ENCODE measurements at places on chromosomes 5 and 9.

- H3K27me3 ChIP-seq: no peaks in the 10 kb centered on the region
- H3K27ac ChIP-seq: peak overlapping the region; percentile 29
- DNase-seq: peak; percentile 41
Observed at GRCh38 chr5:66717455-66718373, 121.5 kb downstream of the MAST4 start.

GRCh38 chr5:140042643-140043507 is at the start of gene NRG2:
NRG2 (minus strand) TSS chr5:140043299.
- H3K36me3 ChIP-seq: peaks cover 6% of the 10 kb centered on the region
- DNase-seq: peak; percentile 89
- H3K4me1 ChIP-seq: peaks cover 5% of the 10 kb centered on the region
- H3K27ac ChIP-seq: no peak within 1 kb of the TSS
- H3K27me3 ChIP-seq: peaks cover 21% of the 10 kb centered on the region
- peak within 1 kb of the TSS; percentile 87 for H3K4me3 ChIP-seq

- H3K4me3 ChIP-seq: no peak overlapping the region
- H3K4me1 ChIP-seq: no peaks in the 10 kb centered on the region
- no peaks in the 10 kb centered on the region for H3K27me3 ChIP-seq
- no peak overlapping the region for H3K27ac ChIP-seq
- H3K36me3 ChIP-seq: no peaks in the 10 kb centered on the region
Observed at GRCh38 chr5:95068289-95068910, 216.5 kb downstream of the MCTP1 start.

- H3K4me1 ChIP-seq: no peaks in the 10 kb centered on the region
- H3K27ac ChIP-seq: no peak overlapping the region
- peaks cover 6% of the 10 kb centered on the region for H3K27me3 ChIP-seq
- H3K4me3 ChIP-seq: no peak overlapping the region
Observed at GRCh38 chr5:170330568-170331054, 33.0 kb upstream of the LCP2 start.

DNA sequence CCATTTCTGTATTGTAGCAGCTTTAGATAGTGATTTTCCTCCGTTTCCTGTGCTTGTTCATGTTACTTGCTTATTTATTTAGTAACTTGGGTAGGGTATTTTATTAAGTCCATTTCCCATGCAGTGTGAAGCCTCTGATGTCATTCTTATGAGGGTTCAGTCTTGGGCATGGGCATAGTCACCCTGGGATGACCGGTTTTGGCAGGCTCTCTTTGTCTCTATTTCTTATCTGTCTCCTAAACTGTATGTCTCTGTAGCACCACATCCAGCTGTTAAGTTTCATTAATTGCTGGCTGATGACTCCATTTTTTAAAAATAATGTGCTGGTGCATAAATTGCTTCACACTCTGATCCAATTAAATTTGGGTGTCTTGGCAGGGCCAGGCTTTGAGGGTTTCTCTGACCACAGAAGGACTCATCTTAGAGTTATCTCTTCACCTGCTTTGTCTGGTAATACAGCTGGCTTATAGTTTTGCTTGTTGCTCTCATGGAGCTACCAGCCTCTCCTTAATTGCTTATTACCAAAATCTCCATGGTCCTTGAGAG is 173.3 kb upstream of the VLDLR start:
- DNase-seq: no peak
- H3K36me3 ChIP-seq: peaks cover 5% of the 10 kb centered on the region
- no peak overlapping the region for H3K27ac ChIP-seq
- no peaks in the 10 kb centered on the region for H3K27me3 ChIP-seq

- no peak overlapping the region for H3K4me3 ChIP-seq
- no peak overlapping the region for H3K27ac ChIP-seq
- DNase-seq: no peak
- H3K27me3 ChIP-seq: peaks cover 2% of the 10 kb centered on the region
Observed at GRCh38 chr5:62149879-62150278, 156.1 kb upstream of the KIF2A start.

DNA sequence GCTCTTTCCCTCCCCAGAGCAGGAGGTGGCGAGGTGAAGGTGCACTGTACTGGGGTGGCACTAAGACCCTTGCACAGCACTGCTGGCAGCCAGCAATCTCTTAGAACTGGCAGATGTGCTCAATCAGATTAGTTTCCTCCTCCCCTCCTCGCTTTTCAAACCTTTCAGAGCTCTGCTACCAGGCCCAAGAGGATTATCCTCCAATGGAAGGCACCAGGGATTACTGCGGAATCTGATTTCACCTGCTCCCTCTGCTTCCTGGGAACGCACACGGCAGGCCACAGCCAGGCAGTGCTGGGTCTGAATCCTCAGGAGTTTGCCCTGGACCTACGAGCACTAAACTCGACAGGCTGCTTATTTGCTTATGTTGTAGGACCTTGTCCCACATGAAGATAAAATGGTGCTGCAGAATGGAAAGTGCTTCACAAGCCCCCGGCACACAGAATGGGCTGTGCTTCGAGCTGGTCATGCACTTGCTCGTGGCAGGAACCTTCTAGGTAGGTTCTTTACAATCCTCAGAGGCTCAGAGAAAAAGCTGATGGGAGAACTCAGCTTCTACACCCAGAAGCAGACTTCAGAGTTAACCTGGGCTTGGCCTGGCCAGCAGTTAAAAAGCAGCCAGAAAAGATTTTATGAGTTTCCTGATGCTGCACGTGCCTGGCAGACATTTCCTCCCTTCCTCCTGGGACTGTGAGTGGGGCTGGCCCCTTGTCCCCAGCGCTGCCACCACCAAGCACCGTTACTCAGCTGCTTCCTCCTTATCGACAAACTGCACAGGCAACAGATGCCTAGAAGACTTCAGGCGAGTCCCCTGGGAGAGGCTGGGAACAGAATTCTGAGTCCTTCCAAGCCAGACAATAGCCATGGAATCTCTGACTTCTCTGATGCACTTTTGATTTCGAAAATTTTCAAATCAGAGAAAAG is 33.1 kb downstream of the FABP6 start:
- peaks cover 4% of the 10 kb centered on the region for H3K36me3 ChIP-seq
- peak overlapping the region; percentile 97 for H3K27ac ChIP-seq
- peak; percentile 81 for DNase-seq
- H3K27me3 ChIP-seq: peaks cover 25% of the 10 kb centered on the region

- no peak overlapping the region for H3K4me3 ChIP-seq
- no peak for DNase-seq
- no peak overlapping the region for H3K27ac ChIP-seq
- H3K27me3 ChIP-seq: peaks cover 1% of the 10 kb centered on the region
- H3K4me1 ChIP-seq: no peaks in the 10 kb centered on the region
Observed at GRCh38 chr5:137575847-137576246, 76.7 kb upstream of the SPOCK1 start.

DNA sequence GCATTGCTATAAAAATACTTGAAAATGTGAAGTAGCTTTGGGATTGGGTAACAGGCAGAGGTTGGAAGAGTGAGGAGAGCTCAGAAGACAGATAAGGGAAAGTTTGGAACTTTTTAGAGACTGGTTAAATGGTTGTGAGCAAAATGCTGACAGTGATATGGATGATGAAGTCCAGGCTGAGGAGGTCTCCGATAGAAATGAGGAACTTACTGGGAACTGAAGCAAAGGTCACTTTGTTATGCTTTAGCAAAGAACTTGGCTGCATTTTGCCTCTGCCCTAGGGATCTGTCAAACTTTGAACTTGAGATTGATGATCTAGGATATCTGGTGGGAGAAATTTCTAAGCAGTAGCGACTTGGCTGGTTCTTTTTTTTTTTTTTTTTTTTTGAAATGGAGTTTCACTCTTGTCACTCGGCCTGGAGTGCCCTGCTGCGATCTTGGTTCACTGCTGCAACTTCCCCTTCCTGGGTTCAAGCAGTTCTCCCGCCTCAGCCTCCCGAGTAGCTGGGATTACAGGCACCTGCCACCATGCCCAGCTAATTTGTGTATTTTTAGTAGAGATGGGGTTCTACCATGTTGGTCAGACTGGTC is 998.9 kb downstream of the TLE1 start:
- no peaks in the 10 kb centered on the region for H3K27me3 ChIP-seq
- no peaks in the 10 kb centered on the region for H3K36me3 ChIP-seq
- peaks cover 4% of the 10 kb centered on the region for H3K4me1 ChIP-seq

- peaks cover 13% of the 10 kb centered on the region for H3K27me3 ChIP-seq
- peaks cover 6% of the 10 kb centered on the region for H3K36me3 ChIP-seq
- no peak overlapping the region for H3K4me3 ChIP-seq
Observed at GRCh38 chr9:95666096-95666784, 149.5 kb upstream of the PTCH1 start.

DNA sequence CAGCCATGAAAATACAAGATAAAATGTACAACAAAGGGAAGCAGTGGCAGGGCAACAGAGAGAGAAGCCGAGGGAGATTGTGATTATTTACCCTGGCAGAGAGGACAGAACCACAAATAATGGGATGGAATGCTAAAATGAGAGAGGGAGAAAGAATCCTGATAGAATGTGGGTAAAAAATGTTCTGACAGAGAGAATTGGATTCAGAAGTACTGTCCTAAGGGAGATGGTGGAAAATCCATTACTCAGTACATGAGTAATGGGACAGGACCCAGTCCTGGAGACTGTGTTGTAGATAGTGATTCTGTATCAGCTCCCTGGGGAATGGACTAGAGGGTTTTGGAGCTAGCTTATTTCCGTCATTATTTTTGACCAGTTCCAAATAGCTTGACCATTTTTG is 831.5 kb downstream of the MAT2B start:
- H3K36me3 ChIP-seq: no peaks in the 10 kb centered on the region
- H3K27ac ChIP-seq: no peak overlapping the region
- no peak overlapping the region for H3K4me3 ChIP-seq
- peaks cover 11% of the 10 kb centered on the region for H3K4me1 ChIP-seq
- DNase-seq: no peak

- H3K36me3 ChIP-seq: no peaks in the 10 kb centered on the region
- DNase-seq: no peak
- H3K4me1 ChIP-seq: peaks cover 13% of the 10 kb centered on the region
- no peak overlapping the region for H3K4me3 ChIP-seq
- no peak overlapping the region for H3K27ac ChIP-seq
Observed at GRCh38 chr9:17613758-17614157, 34.9 kb downstream of the SH3GL2 start.

DNA sequence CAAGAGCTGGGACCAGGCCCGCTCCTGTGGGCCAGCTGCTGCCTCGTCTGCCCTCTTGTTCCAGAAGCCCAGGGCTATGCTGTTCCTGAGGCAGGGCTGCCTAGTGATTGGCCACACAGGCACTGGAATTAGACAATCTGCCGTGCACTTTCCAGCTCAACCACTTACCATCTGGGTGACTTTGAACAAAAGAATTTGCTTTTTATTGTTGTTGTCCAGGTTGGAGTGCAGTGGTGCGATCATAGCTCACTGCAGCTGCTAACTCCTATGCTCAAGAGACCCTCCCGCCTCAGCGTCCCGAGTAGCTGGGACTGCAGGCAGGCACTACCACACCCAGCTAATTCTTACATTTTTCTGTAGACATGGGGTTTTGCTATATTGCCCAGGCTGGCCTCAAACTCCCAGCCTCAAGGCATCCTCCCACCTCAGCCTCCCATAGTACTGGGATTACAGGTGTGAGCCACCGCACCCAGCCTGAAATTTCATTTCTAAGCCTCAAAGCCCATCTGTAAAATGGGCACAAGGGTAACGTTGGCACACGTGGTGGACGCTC is 1.2 kb upstream of the NEK6 start:
- peaks cover 12% of the 10 kb centered on the region for H3K4me1 ChIP-seq
- H3K27me3 ChIP-seq: peaks cover 7% of the 10 kb centered on the region
- H3K27ac ChIP-seq: peak overlapping the region; percentile 76
- DNase-seq: peak; percentile 59
- H3K4me3 ChIP-seq: peak overlapping the region; percentile 43

- peak overlapping the region; percentile 97 for H3K4me3 ChIP-seq
- H3K36me3 ChIP-seq: peaks cover 5% of the 10 kb centered on the region
- H3K4me1 ChIP-seq: peaks cover 28% of the 10 kb centered on the region
Observed at GRCh38 chr5:61330845-61331406, 1.1 kb upstream of the ZSWIM6 start.

DNA sequence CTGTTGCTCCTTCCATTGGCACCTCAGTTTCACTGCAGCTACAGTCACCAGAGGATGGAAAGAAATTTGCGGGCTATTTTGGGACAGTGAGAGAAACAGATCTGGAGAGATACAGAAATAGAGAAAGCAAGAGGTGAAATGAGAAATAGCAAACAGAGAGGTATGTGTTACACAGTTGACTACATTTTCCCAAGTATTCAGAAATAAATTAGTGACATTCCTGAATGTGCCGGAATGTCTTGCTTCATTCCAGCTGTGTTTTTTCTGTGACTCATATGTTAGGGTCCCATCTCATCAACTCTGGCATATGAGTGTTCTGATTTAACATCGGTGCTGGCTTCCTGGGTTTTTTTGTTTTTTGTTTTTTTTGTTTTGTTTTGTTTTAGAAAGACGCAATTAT is 63.8 kb upstream of the ZNF462 start:
- H3K36me3 ChIP-seq: no peaks in the 10 kb centered on the region
- H3K4me1 ChIP-seq: no peaks in the 10 kb centered on the region
- no peak for DNase-seq
- no peak overlapping the region for H3K27ac ChIP-seq

DNA sequence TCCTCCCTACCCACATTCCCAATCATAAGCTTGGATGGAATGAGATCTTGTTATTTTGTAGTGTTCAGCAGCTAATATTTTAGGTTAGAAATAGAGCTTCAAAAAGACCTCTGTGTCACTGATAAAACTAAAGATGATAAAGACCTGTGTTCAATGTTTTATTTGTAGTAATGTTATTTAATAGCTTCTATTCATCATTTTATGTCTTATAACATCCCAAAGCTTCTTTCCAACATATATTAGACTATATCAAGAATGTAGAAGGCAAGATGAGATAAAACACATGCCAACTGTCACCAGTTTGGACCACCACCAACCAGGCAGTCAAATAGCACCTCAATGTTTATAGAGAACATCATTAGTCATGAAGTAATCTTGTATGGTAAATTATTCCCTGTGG is 409.5 kb upstream of the ITGA1 start:
- no peaks in the 10 kb centered on the region for H3K27me3 ChIP-seq
- H3K4me1 ChIP-seq: no peaks in the 10 kb centered on the region
- no peak overlapping the region for H3K27ac ChIP-seq
- no peak overlapping the region for H3K4me3 ChIP-seq
- no peak for DNase-seq

- DNase-seq: no peak
- no peaks in the 10 kb centered on the region for H3K4me1 ChIP-seq
- no peaks in the 10 kb centered on the region for H3K27me3 ChIP-seq
- no peaks in the 10 kb centered on the region for H3K36me3 ChIP-seq
- no peak overlapping the region for H3K4me3 ChIP-seq
Observed at GRCh38 chr5:144048259-144048856, 122.1 kb downstream of the YIPF5 start.

Measured in glutamatergic neuron (in vitro differentiated cells).